SJSA1 (cell line): ENCODE measurements at places on chromosomes 2 and 18. TPM values are rescaled to one million over a fixed set of nuclear protein-coding genes. Genes with fewer than 3 reads are reported as not detected.

- peaks cover 29% of the 10 kb centered on the region for H3K4me1 ChIP-seq
- no peak overlapping the region for H3K27ac ChIP-seq
- peaks cover 44% of the 10 kb centered on the region for H3K36me3 ChIP-seq
- DNase-seq = no peak
- H3K27me3 ChIP-seq = no peaks in the 10 kb centered on the region
These were observed 40.6 kb downstream of the ITGB1BP1 start for GRCh38 chr2:9382604-9383235.

GRCh38 chr18:58819051-58819450 lies 45.6 kb upstream of the ZNF532 start:
- H3K27me3 ChIP-seq = no peaks in the 10 kb centered on the region
- H3K36me3 ChIP-seq = no peaks in the 10 kb centered on the region
- H3K4me1 ChIP-seq = peaks cover 19% of the 10 kb centered on the region
- no peak overlapping the region for H3K4me3 ChIP-seq
- DNase-seq = no peak

DNA sequence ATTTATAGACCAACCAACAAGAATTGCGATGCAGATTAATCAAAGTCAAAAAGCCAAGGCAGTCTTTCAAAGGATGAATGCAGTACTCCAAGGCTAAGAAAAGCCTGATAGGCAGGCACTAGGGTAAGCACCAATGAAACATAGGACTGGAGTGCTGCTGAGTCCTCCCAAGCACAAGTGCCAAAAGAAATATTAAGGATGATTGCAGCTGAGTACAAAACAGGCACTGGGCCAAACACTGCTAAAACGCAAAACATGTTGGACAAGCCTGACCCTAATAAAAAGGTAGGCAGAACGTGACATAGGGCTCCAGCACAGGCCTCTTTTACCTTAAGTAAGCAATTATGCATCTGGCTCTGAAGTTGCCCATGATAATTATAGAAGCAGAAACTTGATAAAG lies 160.1 kb upstream of the LRP1B start:
- no peaks in the 10 kb centered on the region for H3K36me3 ChIP-seq
- H3K4me3 ChIP-seq = no peak overlapping the region
- no peaks in the 10 kb centered on the region for H3K4me1 ChIP-seq
- DNase-seq = no peak
- H3K27ac ChIP-seq = no peak overlapping the region

Gene ALPI
- total RNA-seq = not detected in 2 replicates

DNA sequence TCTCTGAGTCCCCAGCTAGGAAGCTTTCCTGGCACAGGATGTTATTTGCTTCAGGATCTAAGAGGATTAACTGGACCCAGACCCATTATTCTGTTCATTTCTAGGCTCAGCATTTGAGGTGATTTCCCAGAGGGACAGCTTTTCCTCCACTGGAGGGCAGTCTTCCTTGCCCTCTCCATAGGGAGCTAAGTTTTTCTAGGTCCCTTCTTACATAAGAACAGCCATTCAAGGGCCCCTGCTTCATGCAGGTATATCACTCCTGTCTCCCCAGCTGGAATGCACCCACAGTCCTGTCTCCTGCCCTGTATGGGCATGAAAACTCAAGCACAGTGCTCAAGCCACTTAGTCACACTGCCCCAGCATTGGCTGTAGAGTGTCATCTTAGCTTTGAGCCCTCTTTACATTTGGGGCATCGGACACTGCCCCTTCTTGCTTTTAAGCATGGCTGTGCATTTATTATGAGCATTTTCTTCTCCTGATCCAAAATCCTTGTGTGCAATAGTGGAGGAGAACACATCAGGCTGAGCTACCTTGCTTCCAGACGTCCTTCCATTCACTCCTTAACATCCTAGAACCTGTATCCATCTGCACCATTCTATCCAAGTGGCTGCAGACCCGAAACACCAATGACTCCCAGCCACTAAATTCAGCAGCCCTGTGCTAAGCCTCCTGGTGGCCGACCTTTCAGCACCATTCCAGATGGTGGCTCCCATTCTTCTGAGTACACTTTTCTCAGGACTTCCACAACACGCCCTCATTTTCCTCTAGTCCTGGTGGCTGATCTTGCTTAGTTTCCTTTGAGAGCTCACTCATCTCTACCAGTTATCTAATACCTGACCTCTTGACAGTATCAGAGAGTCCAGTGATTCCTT lies 80.0 kb downstream of the COPS8 start:
- H3K27me3 ChIP-seq = no peaks in the 10 kb centered on the region
- no peak overlapping the region for H3K4me3 ChIP-seq
- peak; percentile 32 for DNase-seq

GRCh38 chr2:237488901-237489860 lies 2.1 kb downstream of the MLPH start:
- H3K4me3 ChIP-seq = no peak overlapping the region
- peak; percentile 53 for DNase-seq
- H3K4me1 ChIP-seq = peaks cover 23% of the 10 kb centered on the region
- no peaks in the 10 kb centered on the region for H3K36me3 ChIP-seq
- peaks cover 16% of the 10 kb centered on the region for H3K27me3 ChIP-seq

DNA sequence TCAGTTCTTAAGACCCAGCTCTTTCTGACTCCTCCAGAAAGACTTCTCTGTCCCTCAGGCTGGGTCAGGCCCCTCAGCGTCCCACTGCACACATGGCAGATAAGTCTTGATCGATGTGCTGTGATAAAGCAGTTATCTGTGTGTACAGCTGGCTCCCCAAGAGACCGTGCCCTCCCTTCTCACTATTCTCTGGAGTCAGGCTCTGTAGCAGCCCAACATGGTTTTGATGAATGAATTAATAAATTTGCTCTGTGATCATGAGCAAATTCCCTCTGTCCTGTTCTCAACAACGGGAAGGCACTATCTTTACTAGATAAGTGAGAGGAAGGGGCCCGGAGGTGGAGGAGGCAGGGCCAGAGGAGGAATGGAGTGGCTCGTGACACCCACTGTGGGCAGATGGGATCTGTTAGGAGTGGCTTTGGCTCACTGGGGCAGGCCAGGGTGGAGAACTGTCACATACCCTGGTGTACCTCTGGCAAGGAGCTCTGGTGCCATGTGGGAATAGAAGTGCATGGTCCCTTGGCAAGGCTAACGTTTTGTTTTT lies 48.3 kb downstream of the ZFP36L2 start:
- peak overlapping the region; percentile 69 for H3K27ac ChIP-seq
- no peaks in the 10 kb centered on the region for H3K36me3 ChIP-seq
- H3K4me1 ChIP-seq = peaks cover 41% of the 10 kb centered on the region
- DNase-seq = no peak
- no peak overlapping the region for H3K4me3 ChIP-seq

DNA sequence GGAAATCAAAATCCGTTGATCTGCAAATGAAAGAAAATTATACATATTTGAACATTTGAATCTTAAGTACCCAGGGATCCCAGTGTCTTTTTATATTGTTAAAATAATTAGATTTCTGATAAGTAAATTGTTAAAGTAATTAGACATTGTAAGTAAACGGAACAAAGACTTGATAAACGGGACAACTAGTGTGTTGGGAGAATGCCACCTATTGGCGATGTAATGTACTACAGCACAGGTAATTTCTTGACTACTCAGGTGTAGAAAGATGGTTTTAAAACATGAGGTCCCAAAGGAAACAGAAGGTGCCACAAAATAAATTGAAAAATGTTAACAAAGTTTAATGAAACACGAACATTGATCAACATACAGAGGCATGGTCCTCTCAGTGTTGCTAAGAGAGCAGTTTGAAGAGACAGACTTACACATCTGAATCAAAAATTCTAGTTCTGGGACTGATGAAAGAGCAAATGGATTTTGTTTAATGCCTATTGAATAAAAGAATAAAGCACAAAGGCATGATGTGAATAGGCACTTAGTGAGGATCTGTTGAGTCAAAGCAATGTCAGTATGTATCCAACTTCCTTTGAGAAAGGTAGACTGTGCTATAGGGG lies 103.4 kb upstream of the RASGRP3 start:
- H3K4me1 ChIP-seq = 0 out of 2 replicates have a peak, but pooled peaks cover 5% of the 10 kb centered on the region
- H3K27me3 ChIP-seq = no peaks in the 10 kb centered on the region
- peak; percentile 40 for DNase-seq
- H3K36me3 ChIP-seq = no peaks in the 10 kb centered on the region
- no peak overlapping the region for H3K27ac ChIP-seq

DNA sequence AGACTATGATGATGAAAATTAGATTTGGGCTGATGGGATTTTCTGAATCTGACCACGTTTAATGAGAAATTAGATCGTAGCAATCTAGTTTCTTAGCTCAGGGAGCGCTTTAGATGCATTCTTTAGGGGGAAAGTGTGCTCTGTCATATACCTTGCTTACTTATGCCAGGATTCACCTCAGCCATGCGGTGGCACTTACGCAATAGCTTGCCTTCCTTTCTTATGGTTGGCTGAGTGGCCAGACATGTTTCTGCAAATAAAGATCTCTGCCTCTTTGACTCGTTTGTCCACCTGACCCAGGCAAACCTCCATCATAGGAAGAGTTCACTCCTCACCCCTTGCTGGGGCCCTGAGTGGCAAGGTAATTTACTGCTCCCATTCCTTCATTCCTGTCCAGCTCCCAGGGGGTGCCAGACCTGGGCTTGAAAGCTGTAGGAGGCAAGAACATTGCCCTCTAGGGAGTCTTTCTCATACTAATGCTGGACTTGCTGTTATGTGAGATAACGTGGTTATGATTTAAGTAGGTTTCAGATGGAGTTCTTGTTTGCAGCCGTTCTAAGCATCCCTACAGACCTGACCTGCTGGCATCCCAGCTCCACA lies 57.1 kb downstream of the FBLN7 start:
- no peak overlapping the region for H3K27ac ChIP-seq
- H3K4me3 ChIP-seq = no peak overlapping the region
- no peaks in the 10 kb centered on the region for H3K4me1 ChIP-seq

- peaks cover 29% of the 10 kb centered on the region for H3K4me1 ChIP-seq
- no peak overlapping the region for H3K4me3 ChIP-seq
- H3K36me3 ChIP-seq = no peaks in the 10 kb centered on the region
- no peak for DNase-seq
These were observed 30.0 kb upstream of the NFATC1 start for GRCh38 chr18:79365701-79366100.
